ENCODE measurements at places on chromosomes 3 and 15. TPM values are rescaled to one million over a fixed set of nuclear protein-coding genes. Genes with fewer than 3 reads are reported as not detected.

DNA sequence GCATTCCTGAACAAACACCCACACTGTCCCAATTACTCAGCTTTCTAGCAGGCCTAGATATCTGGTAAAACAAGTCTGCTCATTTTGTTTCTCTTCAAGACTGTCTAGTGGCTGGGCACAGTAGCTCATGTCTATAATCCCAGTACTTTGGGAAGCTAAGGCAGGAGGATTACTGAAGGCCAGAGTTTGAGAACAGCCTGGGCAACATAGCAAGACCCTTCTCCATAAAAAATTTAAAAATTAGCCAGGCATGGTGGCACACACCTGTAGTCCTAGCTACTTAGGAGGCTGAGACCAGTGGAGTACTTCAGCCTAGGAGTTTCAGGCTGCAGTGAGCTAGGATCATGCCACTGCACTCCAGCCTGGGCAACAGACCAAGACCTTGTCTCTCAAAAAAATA lies 6.2 kb upstream of the PTPN23 start:
- no peak for DNase-seq

GRCh38 chr15:63332367-63333124 lies 49.1 kb downstream of the CA12 start:
- no peak for DNase-seq

DNA sequence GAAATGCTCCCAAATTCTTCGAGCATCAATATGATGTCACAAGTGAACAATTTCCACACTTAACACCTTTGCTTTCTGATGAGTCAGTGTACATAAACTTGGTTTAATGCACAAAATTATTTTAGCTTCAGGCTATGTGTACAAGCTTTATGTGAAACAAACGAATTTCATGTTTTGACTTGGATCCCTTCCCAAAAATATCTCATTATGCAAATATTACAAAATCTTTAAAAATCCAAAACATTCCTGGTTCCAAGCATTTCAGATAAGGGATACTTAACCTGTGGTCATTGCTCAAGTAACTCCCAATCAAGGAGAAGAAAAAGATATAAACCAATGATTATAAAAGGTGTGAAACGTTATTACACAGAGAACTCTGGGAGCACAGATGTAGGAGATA lies 25.2 kb downstream of the RAB5A start:
- DNase-seq, result no peak

DNA sequence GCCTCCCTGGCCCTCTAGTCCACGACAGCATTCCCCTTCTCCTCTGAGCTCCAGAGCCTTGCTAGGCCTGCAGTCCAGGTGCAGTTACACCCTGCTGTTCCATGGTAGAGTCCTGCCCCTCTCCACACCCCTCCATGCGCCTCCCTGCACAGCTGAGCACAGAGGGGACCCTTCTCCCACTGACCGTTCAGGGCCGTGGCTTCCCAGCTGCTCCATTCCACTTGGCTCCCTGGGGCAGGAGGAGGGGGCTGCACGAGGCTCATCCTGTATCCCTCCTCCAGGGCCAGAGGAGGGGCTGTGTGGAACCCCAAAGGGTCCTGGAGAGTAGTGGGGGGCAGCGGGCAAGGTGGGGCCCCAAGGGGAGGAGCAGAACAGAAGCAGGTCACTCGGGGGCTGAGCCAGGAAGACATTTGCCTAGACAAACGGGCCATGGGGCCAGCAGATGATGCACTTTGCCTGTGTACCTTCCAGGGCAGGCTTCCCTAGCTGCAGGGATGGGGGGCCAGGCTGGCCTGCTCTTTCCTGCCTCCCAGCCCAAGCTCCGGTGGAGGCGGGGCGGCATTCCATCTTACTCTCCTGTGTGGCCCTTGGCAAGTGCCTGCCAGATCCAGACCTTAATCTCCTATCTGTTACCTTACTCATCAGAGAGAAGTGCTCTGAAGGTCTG lies 20.7 kb upstream of the GOLGA6C start:
- DNase-seq, result no peak

DNA sequence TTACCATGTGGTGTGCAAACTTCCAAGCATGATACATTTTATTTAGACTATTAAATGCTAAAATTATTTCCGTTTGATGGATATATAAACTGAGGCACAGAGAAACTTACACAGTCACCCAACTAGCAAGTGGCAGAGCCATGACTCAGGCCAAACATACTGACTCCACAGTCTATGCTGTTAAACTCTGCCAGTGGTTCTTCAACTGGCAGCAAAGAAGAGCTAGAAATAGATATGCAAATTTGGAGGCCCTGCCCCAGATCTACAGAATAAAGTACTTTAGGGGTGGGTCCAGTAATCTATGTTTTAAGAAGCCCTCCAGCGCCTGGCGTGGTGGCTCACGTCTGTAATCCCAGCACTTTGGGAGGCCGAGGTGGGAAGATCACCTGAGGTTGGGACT lies 400.0 kb downstream of the FOXP1 start:
- no peak for DNase-seq

DNA sequence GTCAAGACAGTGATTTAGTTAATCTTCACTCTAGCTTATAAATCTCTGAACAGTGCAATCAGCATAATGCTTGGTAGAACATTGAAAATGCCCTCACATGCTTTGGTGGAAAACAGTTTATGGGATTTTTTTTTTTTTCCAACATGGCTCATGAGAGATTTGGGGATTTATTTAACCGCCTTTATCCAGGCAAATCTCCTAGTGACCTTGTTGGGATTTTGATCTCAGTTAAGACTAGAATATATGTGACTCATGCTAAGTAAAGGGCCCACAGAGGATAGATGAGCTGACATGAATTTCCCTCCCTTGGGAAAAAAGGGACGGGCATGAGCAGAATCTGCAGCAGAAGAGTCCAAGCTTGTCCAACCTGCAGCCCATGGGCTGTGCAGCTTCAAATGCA lies 18.7 kb downstream of the LRTM1 start:
- DNase-seq, result no peak

GRCh38 chr3:179196098-179196497 lies 47.9 kb downstream of the PIK3CA start:
- no peak for DNase-seq

DNA sequence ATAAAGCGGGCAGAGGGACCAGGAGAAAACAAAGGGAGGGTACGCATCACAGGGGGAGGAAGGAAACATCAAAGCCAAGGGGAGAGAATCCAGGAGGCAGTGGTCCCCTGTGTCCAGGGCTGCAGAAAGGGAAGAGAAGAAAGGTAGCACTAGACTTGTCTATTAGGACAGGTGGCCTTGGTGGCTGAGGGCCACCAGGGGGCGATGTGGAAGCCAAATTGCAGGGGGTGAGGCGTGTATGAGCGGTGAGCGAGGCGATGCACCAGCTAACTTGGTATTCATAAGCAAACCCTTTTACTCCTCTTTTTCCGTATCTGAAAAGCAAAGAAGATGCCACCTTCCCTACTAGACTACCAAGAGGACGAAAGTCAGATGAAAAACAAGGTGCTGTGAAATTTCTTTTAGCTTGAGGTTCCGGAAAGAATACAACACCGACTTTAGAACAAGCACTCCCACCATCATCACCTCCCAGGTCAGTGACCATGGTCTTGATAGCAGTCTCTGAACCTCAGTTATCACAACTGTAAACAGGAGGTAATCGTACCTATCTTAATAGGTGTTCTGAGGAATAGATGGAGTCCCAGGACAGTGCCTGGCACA lies 654.4 kb upstream of the ADAMTS9 start:
- DNase-seq, result peak; percentile 62

GRCh38 chr3:15657016-15657415 lies 55.5 kb downstream of the BTD start:
- DNase-seq, result no peak

DNA sequence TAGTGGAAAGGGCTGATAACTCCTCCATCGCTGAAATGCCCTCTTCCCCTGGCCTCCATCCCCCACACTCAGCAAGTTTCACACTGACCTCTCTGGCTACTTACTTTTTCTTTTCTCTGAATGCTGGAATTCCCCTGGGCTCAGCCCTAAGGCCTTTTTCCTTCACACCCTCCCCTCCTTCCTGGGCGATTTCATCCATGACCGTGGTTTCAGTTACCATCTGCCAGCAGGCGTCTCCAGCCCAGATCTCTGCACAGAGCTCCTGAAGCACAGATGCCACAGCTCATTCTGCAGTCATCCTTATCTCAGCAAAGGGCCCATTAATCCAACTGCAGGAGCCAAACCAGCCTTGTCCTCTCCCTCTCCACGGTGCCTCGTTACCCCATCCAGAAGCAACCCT lies 114.0 kb downstream of the RFTN1 start:
- DNase-seq, result peak; percentile 12

GRCh38 chr15:69524296-69524695 lies 71.7 kb downstream of the RPLP1 start:
- DNase-seq, result no peak

GRCh38 chr15:70036585-70037291 lies 61.0 kb downstream of the TLE3 start:
- DNase-seq, result no peak

DNA sequence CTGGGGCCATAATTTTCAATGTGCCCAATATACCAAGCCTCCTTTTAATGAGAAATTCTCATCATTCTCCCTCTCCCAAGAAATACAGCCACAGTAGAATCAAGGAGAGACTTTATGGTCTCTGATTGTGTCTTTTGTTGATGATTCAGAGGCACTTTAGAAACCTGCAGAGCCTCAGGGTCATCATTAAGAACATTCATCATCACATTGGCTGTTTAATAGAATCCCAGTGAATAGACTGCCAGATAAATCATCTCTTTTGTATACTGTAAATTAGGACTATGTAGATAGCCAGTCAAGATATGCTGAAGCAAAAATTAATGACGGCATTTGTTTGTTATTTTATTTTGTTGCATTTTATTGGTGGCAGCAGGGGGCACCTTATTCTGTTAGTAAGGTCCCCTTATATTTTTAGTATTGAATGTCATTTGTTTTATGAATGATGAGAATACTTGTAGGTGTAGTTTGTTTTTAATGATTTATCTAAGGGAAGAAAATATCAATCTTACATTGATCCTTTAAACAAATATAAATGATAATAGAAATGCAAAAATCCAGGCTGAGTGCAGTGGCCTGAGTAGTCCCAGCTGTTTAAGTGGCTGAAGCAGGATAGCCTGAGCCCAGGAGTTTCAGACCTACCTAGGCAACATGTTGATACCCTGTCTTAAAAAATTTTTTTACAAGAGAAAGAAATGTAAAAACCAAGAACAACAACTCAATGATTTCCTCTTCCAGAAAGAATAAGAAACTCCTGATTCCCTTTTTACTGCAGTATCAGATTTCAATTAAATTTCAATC lies 138.8 kb downstream of the ZBBX start:
- no peak for DNase-seq

DNA sequence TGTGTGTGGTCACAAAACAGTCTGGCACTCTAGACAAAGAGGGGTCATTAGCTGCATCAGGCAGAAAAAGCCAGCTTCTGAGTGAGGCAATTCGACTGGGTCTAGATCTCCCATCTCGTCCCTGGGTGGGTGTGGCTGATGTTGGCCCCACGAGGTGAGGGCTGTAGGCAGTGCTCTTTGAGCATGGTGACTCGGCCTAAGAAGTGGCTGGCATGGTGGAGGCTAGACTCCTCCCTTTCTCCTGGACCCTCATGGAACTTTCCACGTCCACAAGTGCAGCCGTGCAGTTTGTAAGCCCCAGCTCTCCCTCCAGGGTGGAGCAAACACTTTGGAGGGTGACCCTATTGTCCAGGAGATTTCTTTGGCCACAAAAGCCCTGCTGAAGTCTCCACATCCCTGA lies 134.1 kb downstream of the OPA1 start:
- no peak for DNase-seq

DNA sequence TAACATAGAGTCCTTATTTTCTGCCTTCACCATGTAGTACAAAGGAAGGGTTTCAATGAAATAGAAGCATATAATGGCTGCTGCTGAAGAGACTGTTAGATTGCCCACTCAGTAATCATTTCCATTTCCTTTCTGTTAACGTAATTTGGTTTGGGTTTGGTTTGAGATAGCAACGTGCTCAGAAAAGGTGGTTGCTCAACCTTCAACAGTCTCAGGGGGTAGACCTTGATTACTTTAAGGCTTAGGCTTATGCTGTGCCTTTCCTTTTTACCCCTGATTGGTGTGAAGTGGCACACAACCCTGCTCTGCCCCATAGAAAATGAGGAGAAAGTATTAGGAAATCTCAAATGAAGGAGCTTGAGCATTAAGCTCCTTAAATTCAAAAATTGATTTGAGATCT lies 163.7 kb upstream of the TP63 start:
- DNase-seq, result no peak

DNA sequence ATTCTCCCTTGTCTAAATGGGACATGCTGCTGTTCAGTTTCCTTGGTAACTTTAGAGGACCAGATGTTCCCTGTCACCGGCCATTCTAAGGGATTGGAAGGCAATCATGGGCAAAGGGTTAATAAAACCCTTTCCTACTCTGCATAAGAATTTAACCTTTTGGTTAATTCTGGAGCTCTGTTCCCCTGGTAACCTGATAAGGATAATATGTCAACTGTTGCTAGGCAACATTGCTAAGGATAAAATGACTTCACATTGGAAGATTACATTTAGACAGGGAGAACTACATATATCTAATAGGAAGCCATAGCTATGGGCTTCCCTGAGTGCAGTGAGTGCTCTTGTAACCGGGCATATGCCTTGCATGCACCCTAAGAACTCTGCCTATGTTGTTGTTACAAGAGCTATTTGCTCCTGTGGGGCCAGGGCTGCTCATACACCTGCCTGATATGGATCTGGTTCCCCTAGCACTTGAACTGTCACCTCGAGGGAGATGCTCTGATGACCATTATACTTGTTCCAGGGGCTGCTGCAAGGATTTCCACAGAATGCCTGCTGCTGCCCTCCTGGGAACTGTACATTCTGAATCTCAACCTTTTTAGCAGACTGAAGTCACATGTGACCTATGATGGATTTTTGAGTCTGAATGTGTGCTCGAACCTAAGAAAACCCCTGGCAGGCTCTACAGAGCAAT lies 326.3 kb upstream of the PDZRN3 start:
- no peak for DNase-seq

DNA sequence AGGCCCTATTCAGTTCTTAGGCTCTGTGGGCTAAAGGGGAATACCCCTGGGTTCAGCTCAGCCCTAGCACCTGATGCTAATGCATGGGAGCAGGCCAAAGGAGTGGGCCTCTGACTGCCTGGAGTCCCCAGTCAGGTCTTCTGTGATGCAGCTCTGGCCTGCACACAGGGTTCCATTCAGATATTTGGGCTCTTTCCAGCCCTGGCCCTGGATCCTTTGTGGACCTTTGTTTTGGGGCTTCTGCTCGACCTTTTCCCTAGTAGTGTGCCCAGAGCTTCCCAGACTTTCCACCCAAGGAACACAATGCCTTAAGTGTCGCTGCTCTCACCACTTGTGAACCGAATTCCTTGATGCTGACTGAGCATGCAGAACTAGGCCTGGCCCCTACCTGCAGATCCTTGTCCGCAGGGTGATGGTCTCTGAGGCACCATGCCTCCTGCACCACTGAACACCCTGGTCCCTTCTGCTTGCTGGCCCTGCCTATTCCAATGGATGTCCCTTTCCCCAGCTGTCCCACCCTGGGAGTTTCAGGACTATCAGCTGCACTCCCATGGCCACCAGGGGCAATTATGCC lies 5.1 kb downstream of the SEC13 start:
- no peak for DNase-seq

GRCh38 chr15:67906382-67906781 lies 66.5 kb upstream of the RNU6-1 start:
- no peak for DNase-seq

GRCh38 chr3:13579063-13579462 lies 30.1 kb downstream of the FBLN2 start:
- DNase-seq, result no peak

ARHGAP31 gene
- not detected for polyA plus RNA-seq

SLC22A14 gene
- polyA plus RNA-seq, result not detected

CCR9 gene
- not detected for polyA plus RNA-seq

KLHL40 gene
- not detected for polyA plus RNA-seq

RTF1 gene
- 69.5 TPM for polyA plus RNA-seq

PDIA3 gene
- 137 TPM for polyA plus RNA-seq
